ENCODE measurements at places on chromosomes 16 and 17.

- no peak for DNase-seq
Measured at GRCh38 chr16:31074814-31075183, 577 bp downstream of the ZNF646 start.

- DNase-seq, result no peak
Measured at GRCh38 chr17:42584880-42585279, 7.4 kb upstream of the PSMC3IP start.

DNA sequence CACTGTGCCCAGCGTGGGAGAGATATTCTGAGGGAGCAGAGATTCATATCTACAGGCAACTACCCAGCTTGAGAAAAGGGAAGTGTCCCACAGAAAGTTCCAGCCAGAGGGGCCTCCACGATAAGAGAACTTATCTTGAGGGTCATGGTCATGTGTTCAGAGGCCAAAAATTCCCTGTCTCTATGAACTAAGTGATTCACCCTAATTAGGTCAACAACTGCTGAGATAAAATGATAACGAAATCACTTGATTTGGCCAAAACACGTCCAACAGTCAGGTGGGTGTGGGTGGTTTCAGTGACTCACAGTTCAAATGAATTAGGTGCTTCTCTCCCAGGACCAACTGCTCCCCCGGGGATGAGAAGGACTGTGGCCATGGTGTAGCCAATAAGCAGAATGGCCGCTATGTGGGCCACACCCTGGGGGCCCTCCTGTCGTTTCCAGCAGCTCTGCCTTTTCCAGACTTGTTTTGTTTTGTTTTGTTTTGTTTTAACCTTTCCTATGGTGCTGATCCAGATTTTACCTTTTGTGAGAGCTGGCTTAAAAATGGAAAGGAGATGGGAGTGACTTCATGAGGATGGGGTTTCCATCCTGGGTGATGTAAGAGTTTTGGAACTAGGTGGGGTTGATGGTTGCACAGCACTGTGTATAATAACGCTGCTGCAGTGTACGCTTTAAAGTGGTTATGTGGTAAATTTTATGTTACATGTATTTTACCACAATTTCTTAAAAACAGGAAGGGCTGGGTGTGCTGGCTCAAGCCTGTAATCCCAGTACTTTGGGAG, 8.7 kb downstream of the DNAI2 start:
- no peak for DNase-seq

- DNase-seq, result no peak
Measured at GRCh38 chr16:71229344-71229743, 1.2 kb downstream of the HYDIN start.

GRCh38 chr17:36592716-36593321, 1.1 kb downstream of the DHRS11 start:
- no peak for DNase-seq

DNA sequence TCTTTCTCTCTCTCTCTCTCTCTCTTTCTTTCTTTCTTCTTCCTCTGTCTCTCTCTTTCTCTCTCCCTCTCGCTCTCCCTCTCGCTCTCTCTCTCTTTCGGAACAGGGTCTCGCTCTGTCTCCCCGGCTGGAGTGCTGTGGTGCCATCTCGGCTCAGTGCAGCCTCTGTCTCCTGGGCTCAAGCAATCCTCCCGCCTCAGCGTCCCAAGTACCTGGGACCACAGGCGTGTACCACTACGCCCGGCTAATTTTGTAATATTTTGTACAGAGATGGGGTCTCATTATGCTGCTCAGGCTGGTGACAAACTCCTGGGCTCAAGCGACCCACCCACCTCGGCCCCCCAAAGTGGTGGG, 12.7 kb upstream of the KLHDC4 start:
- DNase-seq, result no peak

GRCh38 chr17:49218941-49219913, 8.7 kb downstream of the ABI3 start:
- no peak for DNase-seq

DNA sequence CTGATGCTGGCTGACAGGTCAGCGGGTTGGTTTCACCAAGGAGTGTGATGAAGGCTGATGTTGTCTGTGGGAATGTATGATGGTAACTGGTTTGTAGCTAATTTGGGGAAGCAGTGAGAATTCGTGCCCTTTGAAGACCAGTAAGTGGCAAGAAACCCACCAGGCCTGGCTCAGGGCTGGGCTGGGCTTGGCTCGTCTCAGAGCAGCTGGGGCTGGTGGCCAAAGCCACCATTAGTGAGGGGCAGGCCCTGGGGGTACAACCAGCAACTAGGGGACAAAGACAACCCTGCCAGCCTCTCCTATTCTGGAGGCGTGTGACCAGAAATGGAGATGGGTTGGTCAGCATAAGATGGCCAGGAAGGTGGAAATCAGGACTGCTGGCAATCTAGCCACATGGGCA, 13.0 kb upstream of the STH start:
- DNase-seq, result no peak

GRCh38 chr16:7742626-7743025, 410.0 kb downstream of the RBFOX1 start:
- no peak for DNase-seq

DNA sequence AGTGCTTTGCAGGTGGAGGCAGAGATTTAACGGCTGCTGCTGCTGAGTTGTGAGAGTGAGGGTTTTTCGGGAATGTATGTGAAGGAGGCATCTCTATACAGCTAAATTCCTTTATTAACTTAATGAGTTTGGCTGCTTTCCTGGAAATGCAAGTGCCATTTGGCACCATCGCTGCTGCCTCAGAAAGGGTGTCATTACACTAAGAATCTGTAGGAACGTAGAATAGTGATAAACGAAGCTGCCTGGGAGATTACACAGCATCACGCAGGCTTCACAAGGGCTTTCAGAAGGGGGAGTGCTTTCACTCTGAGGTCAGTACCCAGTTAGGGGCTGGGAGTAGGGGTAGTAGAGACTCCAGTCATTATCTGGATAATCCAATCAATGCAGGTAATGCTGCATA, 14.1 kb upstream of the NLRP1 start:
- DNase-seq, result no peak

DNA sequence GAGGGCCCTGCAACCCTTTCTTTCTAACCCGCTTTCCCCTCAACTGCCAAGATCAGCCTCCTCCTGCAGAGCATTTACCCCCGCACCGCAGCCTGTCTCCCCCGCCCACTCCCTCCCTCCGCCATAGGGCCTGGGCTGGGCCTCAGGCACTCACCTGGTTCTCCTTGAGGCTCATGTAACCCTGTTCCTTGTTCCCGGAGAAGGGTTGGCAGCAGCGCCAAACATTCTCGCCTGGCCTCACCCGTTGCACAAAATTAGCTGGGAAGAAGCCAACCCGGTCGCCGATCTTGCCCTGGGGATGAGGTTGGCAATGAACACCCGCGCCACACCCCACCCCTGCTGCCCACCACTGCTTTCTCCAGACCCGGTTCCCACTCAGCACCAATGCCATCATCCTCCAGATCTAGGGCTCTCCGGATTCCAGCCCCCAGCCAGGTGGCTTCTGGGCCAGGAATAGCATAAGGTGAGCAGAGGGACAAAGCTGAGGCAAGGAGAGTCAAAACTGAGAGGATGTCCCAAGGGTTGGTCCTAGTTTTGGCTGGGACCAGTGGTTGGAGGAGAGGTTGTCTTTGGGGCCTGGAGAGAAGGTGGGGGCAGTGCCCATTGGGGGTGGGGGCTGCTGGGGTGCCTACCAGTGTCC, 12.8 kb downstream of the STAC2 start:
- DNase-seq, result no peak

GRCh38 chr16:75301804-75302203, 50.4 kb upstream of the BCAR1 start:
- no peak for DNase-seq

GRCh38 chr16:10616756-10617640, 36.6 kb upstream of the EMP2 start:
- no peak for DNase-seq

DNA sequence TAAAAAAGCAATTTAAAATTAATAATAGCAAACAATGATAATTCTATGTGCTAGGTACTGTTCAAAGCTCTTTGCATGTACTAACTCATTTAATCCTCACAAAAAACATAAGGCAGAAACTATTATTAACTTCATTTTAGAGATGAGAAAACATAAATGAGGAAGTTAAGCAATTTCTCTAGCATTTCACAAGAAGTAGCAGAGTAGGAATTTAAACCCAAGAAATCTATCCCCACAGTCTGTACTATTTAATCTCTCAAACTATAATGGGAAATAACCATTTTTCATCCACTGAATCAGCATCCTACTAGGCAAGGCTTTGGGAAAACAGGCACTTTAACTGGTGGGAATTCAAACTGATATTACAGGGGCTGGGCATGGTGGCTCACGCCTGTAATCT, 42.2 kb upstream of the INTS2 start:
- DNase-seq, result no peak

DNA sequence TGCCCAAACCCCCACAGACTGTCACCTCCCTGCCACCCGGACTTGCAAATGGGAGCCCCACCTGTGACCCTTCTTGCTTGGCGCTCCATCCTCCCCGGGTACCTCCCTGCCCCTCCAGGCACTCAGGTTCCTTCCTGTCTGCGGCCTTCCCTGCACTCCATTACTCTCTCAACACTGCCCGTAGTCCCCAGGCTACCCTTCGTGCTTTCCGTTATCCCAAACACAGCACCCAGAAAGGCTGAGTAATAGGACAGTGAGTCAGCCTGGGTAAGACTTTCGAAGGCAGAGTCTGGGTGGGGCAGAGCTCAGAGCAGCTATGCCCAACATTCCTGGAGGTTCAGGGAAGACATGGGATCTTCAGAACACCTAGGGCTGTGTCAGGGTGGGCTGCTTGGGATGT, 16.6 kb upstream of the C16orf74 start:
- DNase-seq, result no peak

- DNase-seq, result no peak
Measured at GRCh38 chr16:81547194-81547938, 102.8 kb downstream of the CMIP start.

DNA sequence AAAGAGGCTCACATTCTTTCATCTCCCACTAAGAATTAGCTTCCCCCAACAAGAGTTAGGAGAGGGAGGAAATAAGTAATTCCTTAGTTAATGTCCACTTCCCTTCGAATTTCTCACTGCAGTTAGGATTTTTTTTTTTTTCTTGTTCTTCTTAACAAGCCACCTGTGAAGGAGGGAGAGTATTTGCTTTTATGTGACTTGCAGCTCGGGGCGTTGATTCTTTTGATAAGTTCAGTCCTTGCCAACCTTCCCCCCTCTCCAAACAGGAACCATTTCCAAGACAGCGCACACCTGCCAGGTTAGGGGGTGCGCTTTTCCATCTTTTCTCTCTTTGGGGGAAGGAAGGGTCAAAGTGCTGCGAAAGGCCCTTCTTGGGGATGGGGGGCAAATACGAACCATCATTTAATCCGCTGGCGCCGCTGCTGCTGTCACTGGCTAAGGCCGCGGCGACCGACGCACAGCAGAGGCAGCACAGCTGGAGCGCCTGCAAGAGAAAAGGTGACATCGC, 758 bp downstream of the ADAMTS18 start:
- DNase-seq, result no peak

DNA sequence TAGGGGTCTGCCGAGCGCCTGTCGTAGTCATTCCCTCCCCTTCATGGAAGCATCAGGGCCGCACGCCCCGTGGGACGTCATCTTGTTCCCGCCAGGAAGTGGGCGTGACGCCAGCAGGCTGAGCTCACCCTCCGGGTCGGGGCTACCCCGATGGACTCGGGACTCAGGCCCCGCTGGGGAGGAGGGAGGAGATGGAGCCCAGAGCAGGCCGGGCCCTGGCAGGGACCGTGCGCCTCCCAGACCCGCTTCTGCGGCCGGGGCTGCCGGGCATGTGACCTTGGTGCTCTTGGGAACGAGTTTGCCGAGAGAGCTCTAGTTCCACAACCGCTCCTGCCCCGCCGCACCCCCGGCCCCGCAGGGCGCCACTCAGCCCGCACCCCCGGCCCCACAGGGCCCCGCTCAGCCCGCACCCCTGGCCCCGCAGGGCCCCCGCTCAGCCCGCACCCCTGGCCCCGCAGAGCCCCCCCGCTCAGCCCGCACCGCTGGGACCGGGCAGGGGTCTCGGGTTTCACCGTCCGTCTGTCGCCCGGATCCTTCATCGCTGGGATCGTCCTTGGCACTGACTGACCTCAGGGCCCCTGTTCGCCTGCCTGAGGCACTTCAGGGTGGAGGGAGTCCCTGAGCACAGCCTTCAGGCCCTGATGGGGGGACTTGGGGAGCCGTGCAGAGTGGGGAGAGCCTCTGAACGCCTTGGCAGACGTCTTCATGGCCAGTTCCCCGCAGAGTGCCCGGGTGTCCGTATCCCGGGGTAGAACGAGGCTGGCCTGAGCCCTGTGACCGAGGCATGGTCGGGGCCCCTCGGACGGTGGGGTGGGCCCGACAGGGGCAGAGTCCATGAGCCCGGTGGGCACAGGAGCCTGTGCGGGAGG, 5.8 kb downstream of the CACNA1H start:
- DNase-seq, result no peak

- no peak for DNase-seq
Measured at GRCh38 chr16:67941469-67942199, 2.3 kb downstream of the LCAT start.

DNA sequence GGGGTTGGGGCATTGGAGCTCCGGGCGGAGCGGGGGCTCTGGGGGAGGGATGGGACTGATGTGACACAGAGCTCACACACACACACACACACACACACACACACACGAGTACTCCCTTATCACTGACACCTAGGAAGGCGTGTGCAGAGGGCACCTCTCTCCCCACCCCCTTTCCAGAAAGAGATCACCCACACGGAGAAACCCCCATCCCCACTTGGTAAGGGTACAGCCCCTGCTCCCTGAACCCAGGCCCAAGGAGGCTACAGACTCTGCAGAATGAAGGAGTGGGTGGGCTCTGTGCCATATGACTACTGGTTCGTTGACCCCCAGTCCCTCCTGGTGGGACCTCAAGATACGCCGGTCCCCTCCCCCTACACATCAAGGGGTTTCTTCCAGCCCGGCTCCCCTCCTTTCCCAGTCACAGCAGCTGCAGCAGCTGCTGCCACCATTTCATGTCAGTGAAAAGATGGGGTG, 8.7 kb upstream of the ARHGAP23 start:
- no peak for DNase-seq

- DNase-seq, result no peak
Measured at GRCh38 chr17:27904534-27905446, 11.6 kb upstream of the LYRM9 start.

- no peak for DNase-seq
Measured at GRCh38 chr16:10554569-10554968, 25.8 kb downstream of the EMP2 start.

DNA sequence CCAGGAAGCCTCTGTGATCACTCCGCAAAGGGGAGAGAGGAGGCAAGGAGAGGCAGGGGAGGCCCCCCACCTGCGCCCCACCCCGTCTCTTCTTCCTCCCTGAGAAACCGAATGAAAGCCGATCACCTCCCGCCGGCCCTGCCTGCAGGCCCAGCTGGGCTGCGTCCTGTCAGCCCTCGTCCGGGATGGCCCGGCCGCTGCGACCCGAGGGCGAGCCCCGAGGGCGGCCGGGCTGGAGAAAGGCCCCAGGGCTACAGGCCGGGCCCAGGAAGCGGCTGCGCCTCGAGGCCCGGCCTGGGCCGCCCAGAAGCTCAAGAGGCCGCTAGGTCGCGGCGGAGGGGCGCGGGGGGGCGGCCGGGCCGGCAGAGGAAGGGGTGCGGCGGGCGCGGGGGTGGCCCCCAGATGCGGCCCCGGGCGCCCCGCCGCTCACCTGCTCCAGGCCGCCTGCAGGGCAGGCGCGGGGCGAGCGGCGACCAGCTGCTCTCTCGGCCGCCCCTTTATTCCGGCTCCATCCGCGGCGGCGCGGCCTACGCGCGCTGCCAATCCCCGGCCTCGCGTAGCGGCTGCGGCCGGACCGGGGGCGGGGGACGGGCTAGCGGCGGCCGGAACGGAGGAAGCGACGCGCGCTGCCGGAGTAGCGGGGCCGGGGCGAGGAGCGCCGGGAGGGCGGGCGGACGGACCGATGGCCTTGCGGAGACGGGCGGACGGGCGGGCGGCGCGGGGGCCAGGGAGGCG, at the start of gene ZNF319:
ZNF319 (minus strand) TSS at position 702 of the 735 bp plus-strand sequence. CDS start 2,407 bp downstream, outside the sequence.
- no peak for DNase-seq

Measured in NCI-H1930 (cell line).